Mesangial cell (primary cell): ENCODE measurements at places on chromosomes 12 and 14. TPM values are rescaled to one million over a fixed set of nuclear protein-coding genes. Genes with fewer than 3 reads are reported as not detected.

GOLGA3 gene
- 49.3 and 62.2 TPM in 2 replicates for total RNA-seq

SRSF9 gene
- 90.3 and 147 TPM in 2 replicates for total RNA-seq

MANSC4 gene
- not detected in 2 replicates for total RNA-seq

CD163 gene
- not detected in 2 replicates for total RNA-seq

PLEKHG7 gene
- not detected in 2 replicates for total RNA-seq

DHRS7 gene
- total RNA-seq, result 32.3 and 73.4 TPM in 2 replicates

ASCL1 gene
- total RNA-seq, result not detected in 2 replicates

GALNT6 gene
- 23.6 and 57.5 TPM in 2 replicates for total RNA-seq

ESR2 gene
- 0.63 TPM in 1 of 2 replicates, not detected in the other for total RNA-seq

CD27 gene
- 0.51 TPM in 1 of 2 replicates, not detected in the other for total RNA-seq

CCDC177 gene
- not detected in 2 replicates for total RNA-seq

AGAP2 gene
- 0.25 TPM in 1 of 2 replicates, not detected in the other for total RNA-seq

ADSS1 gene
- total RNA-seq, result 0.16 and 3.8 TPM in 2 replicates

PTGR2 gene
- total RNA-seq, result 3.9 and 4.7 TPM in 2 replicates

FITM1 gene
- 0.13 TPM in 1 of 2 replicates, not detected in the other for total RNA-seq

IKZF4 gene
- 4.1 and 5.3 TPM in 2 replicates for total RNA-seq

CLEC4C gene
- not detected in 2 replicates for total RNA-seq

SVOP gene
- not detected in 2 replicates for total RNA-seq

COCH gene
- 3.4 and 10.1 TPM in 2 replicates for total RNA-seq

STON2 gene
- total RNA-seq, result 2.4 and 17.9 TPM in 2 replicates

AEBP2 gene
- total RNA-seq, result 4.7 and 13.7 TPM in 2 replicates

DDX55 gene
- total RNA-seq, result 9.5 and 19.7 TPM in 2 replicates

KRT82 gene
- total RNA-seq, result not detected in 2 replicates

MYO1H gene
- not detected in 2 replicates for total RNA-seq

PTGER2 gene
- total RNA-seq, result 14.5 and 38.3 TPM in 2 replicates

TAS2R14 gene
- 0.16 and 2.2 TPM in 2 replicates for total RNA-seq

PLBD1 gene
- 4.7 and 15.7 TPM in 2 replicates for total RNA-seq

KRT85 gene
- not detected in 2 replicates for total RNA-seq

KLRD1 gene
- total RNA-seq, result 0.13 TPM in 1 of 2 replicates, not detected in the other

PIP4P1 gene
- 18.9 and 20.2 TPM in 2 replicates for total RNA-seq

CPNE6 gene
- total RNA-seq, result not detected in 2 replicates

LUM gene
- total RNA-seq, result 17.6 and 80.2 TPM in 2 replicates

HOXC6 gene
- total RNA-seq, result 2.6 and 3.9 TPM in 2 replicates
